ENCODE measurements at places on chromosomes 11 and 22. TPM values are rescaled to one million over a fixed set of nuclear protein-coding genes. Genes with fewer than 3 reads are reported as not detected.

The OR5AL1 gene
- total RNA-seq, result not detected

The PANX3 gene
- not detected for total RNA-seq

The CD3D gene
- total RNA-seq, result not detected

The TENM4 gene
- not detected for total RNA-seq

The MAJIN gene
- total RNA-seq, result not detected

The ZNF70 gene
- 1.3 TPM for total RNA-seq

The PCNX3 gene
- total RNA-seq, result 10.2 TPM

The ART5 gene
- total RNA-seq, result not detected

DNA sequence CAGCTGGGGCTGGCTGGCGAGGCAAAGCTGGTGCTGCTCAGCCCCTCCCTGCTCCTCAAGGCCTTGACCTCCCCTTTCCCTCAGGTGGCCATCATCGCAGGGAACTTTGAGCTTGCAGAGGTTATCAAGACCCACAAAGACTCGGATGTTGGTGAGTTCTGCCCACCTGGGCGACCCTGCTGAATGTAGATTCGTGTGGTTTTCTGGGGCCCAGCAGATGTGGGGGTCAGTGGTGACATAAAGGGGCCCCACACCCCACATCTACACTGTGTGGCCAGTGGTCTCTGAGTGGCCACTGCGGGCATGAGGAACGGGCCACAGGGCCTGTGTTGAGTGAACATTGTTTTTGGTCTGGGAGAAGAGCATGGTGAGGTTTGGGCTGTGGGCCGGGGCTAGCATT is 11.9 kb downstream of the SHANK3 start:
- no peak for DNase-seq

- no peak for DNase-seq
Measured at GRCh38 chr22:45525480-45525879, 22.8 kb downstream of the FBLN1 start.

GRCh38 chr22:50363166-50363802 is 20.2 kb downstream of the PPP6R2 start:
- DNase-seq, result no peak

DNA sequence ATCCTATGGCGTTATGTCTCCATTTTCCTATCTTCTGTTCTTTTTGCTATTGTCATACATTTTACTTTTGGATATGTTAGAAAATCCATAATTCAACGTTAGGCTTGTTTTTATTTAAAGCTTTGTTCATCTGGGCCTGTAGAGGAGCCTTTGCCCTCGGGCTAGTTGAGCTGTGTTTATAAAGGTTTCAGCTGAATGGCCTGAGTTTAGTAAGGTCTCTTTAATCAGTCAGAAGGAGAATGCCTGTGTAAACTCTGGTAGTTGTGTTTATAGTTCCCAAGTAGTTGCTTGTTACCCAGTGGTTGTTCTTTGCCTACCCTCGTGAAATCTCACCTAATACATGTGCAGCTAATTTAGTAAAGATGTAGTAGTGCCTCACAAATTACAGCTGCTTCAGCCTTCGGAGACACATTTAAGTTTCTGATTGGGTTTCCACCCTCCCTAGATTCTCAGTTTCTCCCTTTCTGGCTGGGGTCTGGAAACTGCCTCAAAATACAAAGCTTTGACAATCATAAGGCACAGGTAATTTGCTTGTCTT is 33.1 kb downstream of the MTMR3 start:
- DNase-seq, result no peak

DNA sequence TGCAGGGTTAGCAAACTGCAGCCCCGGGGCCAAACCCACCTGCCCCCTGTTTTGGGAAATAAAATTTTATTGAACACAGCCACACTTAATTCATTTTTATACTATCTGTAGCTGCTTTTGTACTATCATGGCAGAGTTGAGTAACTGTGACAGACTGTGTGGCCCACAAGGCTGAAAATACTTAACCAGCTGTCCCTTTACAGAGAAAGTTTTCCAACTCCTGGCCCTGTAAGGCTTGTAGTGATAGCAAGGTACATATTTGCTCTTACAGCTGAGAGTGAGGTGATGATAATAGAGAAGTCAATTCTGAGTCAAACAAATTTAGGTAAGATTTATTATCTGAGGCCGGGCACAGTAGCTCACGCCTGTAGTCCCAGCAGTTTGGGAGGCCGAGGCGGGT is 87.4 kb upstream of the SLC6A5 start:
- no peak for DNase-seq

DNA sequence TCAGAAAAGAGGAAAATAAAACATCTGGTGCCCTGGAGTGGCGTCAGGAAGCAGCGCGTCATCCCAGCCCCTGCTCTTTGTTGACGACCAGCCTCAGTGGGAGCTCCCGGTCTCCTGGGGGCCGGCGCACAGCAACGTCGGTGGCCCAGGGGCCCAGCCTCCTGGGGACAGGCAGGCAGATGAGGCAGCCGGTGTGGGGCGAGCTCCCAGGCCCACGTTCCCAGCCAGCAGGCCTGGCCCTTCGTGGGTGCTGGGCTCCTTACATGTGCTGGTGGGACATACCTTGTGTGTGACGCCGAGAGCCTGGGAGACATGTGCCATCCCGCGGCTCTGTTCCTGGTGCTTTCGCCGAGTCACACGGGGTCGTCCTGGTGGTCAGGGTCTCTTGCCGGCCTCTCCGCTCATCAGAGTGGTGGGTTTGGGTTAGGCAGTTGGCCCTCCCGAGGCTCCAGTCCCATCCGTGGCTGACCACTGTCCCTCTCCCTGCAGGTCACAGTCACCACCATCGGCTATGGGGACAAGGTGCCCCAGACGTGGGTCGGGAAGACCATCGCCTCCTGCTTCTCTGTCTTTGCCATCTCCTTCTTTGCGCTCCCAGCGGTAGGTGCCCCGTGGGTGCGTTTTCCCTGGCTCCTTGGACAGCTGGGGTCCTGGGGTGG is 116.7 kb downstream of the KCNQ1OT1 start:
- no peak for DNase-seq

DNA sequence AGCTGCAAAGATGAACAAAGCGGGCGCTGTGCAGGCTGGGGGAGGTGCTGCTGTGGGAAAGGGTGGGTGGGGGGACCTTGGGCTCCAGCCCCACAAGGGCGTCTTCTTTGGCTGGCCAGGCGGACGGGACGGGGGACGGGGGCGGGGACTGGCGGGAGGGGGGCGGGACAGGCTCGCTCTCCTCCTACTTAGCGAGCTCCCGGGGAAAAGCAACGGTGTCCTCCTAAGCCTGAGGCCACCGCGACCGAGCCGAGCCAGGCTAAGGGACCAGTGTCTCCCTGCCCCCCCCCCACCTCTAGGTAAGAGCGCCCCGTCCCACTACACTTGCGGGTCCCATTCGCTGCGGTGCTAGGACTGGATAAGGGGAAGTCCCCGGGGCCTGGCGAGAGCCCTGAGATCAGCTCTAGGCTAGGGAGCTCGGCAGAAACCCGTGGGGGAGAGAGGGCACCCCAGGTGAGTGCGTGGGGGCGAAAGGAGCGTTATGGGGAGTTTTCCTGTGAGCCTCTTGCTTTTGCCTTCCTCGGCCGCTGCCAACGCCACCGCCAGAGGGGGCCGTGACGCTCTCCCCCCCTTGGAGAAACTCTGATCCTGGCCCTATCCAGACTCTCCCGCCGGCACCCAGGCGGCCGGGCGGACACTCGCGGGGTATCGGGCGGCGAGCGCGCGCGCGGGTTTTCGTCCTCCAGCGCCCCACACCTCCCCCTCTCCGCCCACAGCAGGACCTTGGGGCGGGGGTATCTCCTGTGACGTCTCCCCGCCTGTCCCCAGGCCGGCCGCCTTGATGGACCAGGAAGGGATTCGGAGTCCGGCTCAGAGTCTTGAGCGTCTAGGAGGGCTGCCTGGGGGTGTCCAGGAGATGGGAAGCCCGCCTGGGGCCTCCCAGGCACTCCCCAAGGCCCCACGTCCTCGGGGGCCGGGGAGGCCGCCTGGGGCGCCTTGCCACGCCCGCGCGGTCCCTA is at the start of gene PHLDB1:
Gene PHLDB1, plus strand, starts transcription at position 215 of the 959 bp plus-strand sequence. CDS start 6,222 bp downstream, outside the sequence.
- DNase-seq, result peak; percentile 77

DNA sequence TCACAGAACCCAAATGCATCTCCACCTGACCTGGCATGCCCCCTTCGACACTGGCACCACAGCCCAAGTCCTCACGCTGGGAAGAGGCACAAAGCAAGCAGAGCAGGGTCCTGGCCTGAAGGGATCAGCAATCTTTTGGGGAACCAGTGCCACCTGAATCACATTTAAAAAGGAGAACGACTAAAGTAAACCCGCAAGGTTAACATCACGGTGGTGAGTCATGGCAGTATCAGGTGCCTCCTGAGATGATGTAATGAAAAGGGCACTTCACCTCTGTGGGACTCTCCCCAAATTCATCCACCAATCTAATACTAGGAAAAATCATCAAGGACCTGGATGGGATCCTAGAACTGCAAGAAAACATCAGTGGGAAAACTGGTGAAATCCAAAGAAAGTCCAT is 44.9 kb downstream of the PACSIN2 start:
- DNase-seq, result no peak

GRCh38 chr11:120208001-120208441 is 2.8 kb upstream of the OAF start:
- peak; percentile 88 for DNase-seq

DNA sequence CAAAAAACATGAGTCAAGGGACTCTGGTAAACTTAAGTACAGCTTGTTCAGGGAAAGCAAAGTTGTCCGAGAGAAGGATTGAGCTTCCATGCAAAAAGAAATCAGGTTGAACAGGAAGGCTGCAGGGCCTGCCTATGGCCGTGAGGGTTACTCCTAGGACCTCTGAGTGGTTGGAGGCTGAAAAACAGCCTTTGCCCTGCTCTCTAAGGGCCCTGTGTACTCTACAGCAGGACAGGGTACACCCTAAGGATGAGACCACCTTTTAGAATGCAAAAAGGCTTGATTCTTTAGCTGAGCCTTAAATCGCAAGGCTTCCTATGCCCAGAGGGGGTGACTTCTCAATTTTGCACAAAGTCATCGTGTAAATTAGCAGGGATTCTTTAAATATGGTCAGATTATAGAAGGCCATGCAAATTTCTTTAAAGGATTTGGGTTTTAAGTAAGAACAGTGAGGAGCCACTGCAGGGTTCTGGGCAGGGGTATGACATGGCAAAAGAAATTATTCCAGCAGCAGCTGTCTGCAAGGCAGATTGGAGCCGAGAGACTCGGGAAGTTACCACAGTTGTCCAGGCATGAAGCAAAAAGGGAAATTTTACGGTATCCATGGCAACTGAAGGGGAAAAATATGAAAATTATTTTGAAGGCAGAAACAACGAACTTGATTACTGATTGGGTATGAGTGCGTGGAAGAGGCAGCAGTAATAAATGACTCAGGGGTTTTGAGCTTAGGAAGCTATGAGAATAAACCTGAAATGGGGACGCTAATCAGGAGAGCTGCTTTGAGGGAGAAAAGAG is 91.8 kb downstream of the FAM76B start:
- DNase-seq, result no peak

- DNase-seq, result no peak
Measured at GRCh38 chr22:49502126-49502826, 325.4 kb downstream of the BRD1 start.

GRCh38 chr11:68942751-68943271 is 38.0 kb downstream of the MRGPRD start:
- no peak for DNase-seq

GRCh38 chr11:108226036-108226435 is 3.2 kb downstream of the ATM start:
- DNase-seq, result no peak

DNA sequence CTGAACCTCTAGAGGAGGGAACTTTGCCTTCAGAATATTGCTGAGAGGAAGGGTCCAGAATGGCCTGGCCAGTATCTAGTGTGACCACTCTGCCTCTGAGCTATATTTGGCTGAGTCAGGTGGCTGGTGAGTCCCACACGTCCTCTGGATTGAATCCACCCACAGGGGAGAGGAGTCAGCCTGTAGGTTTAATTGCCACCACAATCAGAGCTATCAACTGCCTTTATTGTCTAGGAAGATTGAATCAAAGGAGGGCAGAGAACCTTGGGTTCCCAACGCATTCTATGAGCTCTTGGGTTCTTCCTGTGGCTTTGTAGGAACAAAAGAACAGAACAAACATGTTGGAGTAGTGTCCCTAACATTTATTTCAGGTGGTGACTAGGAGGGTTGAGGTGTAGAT is 67.7 kb downstream of the ST3GAL4 start:
- DNase-seq, result no peak

Data from lung microvascular endothelial cell (primary cell).